T-cell (primary cell): ENCODE measurements at places on chromosomes 6 and 20.

DNA sequence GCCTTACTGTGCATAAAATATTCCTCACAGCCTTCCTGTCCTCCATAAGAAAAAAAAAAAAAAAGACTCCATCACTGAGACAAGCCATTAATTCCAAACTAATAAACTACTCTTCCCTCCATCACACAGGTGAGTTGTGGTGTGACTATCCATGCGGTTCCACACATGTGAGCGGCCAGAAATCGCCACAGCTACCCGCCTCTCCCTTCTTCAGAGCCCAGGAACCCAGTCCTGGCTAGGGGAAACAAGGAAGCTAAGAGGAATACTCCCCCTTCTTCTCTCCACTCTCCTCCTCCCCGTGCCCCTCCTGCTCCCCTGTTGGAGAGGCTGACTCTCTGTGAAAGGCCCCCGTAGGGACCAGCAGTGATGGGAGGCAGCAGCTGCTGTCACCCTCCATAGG is 128.6 kb upstream of the ARID1B start:
- H3K36me3 ChIP-seq: no peaks in the 10 kb centered on the region
- DNase-seq: no peak
- no peak overlapping the region for H3K27ac ChIP-seq
- no peaks in the 10 kb centered on the region for H3K4me1 ChIP-seq

DNA sequence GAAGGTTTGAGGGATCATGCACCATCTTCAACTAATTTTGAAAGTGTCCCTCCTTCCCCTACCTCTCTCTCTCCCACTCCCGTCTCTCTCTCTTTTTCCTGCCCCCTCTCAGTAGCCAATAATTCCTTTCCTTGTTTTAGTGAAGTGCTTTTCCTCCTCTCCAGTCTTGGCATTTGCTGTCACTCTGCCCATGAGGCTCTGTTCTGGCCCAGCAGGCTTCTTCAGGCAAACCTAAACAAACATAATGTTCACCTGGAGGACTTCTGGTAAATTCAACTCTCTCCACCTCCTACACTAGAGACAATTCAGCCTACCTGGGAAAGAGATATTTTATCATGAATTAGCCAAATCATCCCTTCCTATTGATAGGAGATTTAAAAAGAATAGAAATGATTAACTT is 320.4 kb upstream of the RNF24 start:
- H3K36me3 ChIP-seq: no peaks in the 10 kb centered on the region
- H3K27ac ChIP-seq: no peak overlapping the region
- no peaks in the 10 kb centered on the region for H3K4me1 ChIP-seq
- H3K27me3 ChIP-seq: no peaks in the 10 kb centered on the region
- DNase-seq: no peak

DNA sequence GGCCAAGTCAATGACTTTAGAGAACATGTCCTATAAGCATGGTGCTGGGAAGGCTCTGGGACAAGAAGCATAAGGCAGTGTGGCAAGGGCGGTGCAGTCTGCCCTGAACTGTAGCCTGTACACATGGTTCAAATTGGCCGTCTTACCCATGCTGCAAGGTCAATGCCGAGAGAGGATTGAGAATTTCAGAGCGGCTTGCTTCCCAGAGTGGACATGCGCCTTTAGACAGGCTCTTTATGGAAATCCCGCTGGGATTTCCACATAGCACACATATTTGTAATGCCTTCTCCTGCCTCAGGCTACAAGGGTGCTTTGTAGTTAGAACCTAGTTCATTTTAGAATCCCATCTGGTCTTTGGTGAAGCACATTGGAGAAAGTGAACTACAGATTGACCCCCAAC is 36.1 kb upstream of the CEP162 start:
- no peak overlapping the region for H3K27ac ChIP-seq
- peaks cover 3% of the 10 kb centered on the region for H3K27me3 ChIP-seq
- no peaks in the 10 kb centered on the region for H3K4me1 ChIP-seq
- no peak overlapping the region for H3K4me3 ChIP-seq

- H3K36me3 ChIP-seq: no peaks in the 10 kb centered on the region
- peak overlapping the region; percentile 45 for H3K4me3 ChIP-seq
- peaks cover 5% of the 10 kb centered on the region for H3K4me1 ChIP-seq
- no peaks in the 10 kb centered on the region for H3K27me3 ChIP-seq
- H3K27ac ChIP-seq: peak overlapping the region; percentile 50
These were observed 130.2 kb upstream of the AKIRIN2 start for GRCh38 chr6:87832025-87832825.

DNA sequence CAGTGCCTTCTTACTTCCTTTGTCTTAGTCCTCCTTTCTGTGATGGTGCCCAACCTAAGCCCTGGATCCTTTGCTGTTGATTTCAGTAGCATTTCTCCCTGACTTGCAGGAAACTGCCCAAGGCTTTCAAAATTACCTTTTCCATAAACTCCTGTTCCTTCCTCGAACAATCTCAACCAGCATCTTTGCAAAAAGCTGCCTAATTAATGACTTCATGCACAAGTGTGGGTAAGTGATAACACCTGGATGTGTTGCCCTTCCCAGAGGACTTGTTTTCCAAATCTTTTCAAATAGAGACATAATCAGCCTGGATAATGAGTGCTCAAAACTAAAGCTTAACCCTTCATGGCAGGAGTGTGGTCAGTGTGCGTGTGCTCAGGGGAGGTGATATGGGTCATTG is 118.0 kb downstream of the PCSK2 start:
- H3K27ac ChIP-seq: no peak overlapping the region
- no peaks in the 10 kb centered on the region for H3K36me3 ChIP-seq
- no peaks in the 10 kb centered on the region for H3K27me3 ChIP-seq
- DNase-seq: no peak
- H3K4me1 ChIP-seq: no peaks in the 10 kb centered on the region
- H3K4me3 ChIP-seq: no peak overlapping the region

GRCh38 chr6:1043458-1043836 is 268.5 kb upstream of the FOXQ1 start:
- H3K36me3 ChIP-seq: no peaks in the 10 kb centered on the region
- DNase-seq: no peak
- no peak overlapping the region for H3K27ac ChIP-seq
- H3K4me1 ChIP-seq: no peaks in the 10 kb centered on the region

- H3K27ac ChIP-seq: no peak overlapping the region
- H3K4me1 ChIP-seq: no peaks in the 10 kb centered on the region
- no peak for DNase-seq
- no peaks in the 10 kb centered on the region for H3K36me3 ChIP-seq
- H3K4me3 ChIP-seq: no peak overlapping the region
These were observed 277.2 kb downstream of the PRKN start for GRCh38 chr6:162450358-162450757.

GRCh38 chr6:121515630-121516265 is 80.3 kb downstream of the GJA1 start:
- no peaks in the 10 kb centered on the region for H3K27me3 ChIP-seq
- no peak overlapping the region for H3K27ac ChIP-seq
- H3K4me1 ChIP-seq: no peaks in the 10 kb centered on the region

GRCh38 chr6:48667797-48668196 is 556.8 kb upstream of the PTCHD4 start:
- H3K4me3 ChIP-seq: no peak overlapping the region
- no peaks in the 10 kb centered on the region for H3K27me3 ChIP-seq
- H3K4me1 ChIP-seq: no peaks in the 10 kb centered on the region
- no peak for DNase-seq
- no peaks in the 10 kb centered on the region for H3K36me3 ChIP-seq
- no peak overlapping the region for H3K27ac ChIP-seq

DNA sequence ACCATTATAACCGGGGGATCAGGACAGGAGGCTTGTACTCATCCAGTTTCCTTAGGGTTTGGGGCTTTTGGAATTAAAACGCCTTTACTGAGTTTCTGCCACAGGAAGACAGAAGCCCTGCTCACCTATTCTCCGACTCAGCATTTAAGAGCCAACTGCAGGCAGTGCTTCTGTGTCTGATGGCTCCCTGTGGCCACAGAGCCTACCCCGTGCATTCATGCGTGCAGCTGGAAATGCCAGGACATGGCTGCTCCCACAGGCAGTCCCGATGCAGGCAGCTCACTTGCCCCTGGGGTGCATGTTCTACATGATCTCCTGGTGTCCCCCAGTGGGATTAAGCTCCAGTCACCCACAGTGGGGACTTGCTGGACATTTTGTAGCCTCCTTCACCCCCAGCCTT is 22.2 kb downstream of the ZNF831 start:
- H3K4me3 ChIP-seq: no peak overlapping the region
- H3K27me3 ChIP-seq: no peaks in the 10 kb centered on the region
- H3K4me1 ChIP-seq: peaks cover 43% of the 10 kb centered on the region
- H3K36me3 ChIP-seq: no peaks in the 10 kb centered on the region
- no peak overlapping the region for H3K27ac ChIP-seq

DNA sequence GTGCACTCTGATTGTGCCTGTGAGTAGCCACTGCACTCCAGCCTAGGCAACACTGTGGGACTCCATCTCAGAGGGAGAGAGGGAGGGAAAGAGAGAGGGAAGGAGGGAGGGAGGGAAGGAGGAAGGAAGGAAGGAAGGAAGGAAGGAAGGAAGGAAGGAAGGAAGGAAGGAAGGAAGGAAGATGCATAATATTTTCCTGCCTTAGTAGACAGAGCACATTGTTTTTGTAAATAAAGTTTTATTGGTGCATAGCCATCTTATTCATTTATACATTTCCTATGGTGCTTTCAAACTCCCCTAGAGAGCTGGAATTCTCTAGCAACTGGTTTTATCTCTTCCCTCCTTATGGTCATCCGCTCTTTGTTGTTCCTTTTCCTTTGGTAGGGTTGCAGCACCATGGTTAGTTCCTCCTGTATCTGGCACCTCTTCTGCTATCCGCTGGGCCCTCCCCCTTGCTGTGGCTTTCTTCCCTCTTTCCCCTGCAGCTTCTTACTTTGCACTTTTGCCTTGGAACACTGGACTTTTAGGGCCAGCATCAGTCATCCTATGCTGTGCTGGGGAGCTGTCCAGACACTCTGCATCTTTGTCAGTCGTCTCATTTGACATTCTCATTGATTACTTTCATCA is 20.2 kb downstream of the GPR6 start:
- no peaks in the 10 kb centered on the region for H3K4me1 ChIP-seq
- no peaks in the 10 kb centered on the region for H3K36me3 ChIP-seq
- H3K4me3 ChIP-seq: no peak overlapping the region
- no peak for DNase-seq
- no peak overlapping the region for H3K27ac ChIP-seq
- H3K27me3 ChIP-seq: peaks cover 2% of the 10 kb centered on the region

DNA sequence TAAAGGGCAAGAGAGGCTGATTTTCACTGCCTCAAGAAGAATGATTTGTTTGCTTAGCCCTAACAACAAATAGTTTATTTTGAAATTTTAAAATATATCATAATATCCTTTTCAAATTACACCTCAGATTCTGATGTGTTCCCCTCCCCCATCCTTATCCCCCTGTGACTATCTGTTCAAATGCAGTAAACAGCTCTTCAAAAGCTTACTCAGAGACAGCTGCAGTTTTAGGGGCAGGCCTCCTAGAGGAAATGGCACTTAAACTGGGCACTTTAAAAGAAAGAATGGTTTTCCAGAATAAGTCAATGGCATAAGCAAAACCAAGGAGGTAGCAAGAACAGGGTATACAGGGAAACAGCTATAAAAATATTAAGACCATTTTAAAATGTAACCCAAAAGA is 118.6 kb upstream of the UST start:
- H3K27me3 ChIP-seq: no peaks in the 10 kb centered on the region
- H3K4me1 ChIP-seq: no peaks in the 10 kb centered on the region
- no peaks in the 10 kb centered on the region for H3K36me3 ChIP-seq

- no peaks in the 10 kb centered on the region for H3K27me3 ChIP-seq
- peak; percentile 40 for DNase-seq
- peaks cover 3% of the 10 kb centered on the region for H3K36me3 ChIP-seq
- H3K27ac ChIP-seq: no peak overlapping the region
- peaks cover 6% of the 10 kb centered on the region for H3K4me1 ChIP-seq
These were observed 12.5 kb downstream of the ITPR3 start for GRCh38 chr6:33633462-33634158.

GRCh38 chr6:16082361-16082760 is 46.5 kb upstream of the MYLIP start:
- peaks cover 3% of the 10 kb centered on the region for H3K27me3 ChIP-seq
- no peak for DNase-seq
- no peaks in the 10 kb centered on the region for H3K36me3 ChIP-seq
- H3K4me1 ChIP-seq: no peaks in the 10 kb centered on the region

DNA sequence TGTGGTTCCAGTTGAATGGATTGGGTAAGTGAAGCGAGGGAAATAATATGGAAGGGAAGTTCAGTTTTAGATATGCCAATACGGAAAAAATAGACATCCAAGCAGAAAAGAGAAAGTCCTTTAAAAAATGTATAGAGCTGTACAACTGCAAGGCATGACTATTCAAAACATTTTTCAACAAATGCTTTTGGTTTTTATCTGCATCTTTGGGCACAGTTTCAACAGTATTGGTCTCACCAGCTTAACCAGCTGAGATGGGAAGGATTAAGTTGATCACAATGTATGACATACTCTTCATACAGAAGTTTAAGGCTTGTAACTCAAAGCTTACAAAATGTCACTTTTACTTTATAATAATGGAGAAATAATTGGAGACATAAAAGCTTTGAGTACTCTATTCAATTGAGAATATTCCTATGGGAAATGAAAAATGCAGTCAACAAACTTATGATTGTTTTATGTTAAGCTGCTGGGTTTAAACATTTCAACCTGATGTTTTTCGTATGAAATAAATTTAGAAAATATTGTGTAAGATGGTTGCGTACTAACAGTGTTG is 16.3 kb upstream of the UTRN start:
- no peaks in the 10 kb centered on the region for H3K36me3 ChIP-seq
- no peaks in the 10 kb centered on the region for H3K27me3 ChIP-seq
- H3K4me3 ChIP-seq: no peak overlapping the region
- H3K4me1 ChIP-seq: no peaks in the 10 kb centered on the region
- DNase-seq: no peak

- no peak overlapping the region for H3K27ac ChIP-seq
- peaks cover 3% of the 10 kb centered on the region for H3K27me3 ChIP-seq
- no peaks in the 10 kb centered on the region for H3K4me1 ChIP-seq
- H3K4me3 ChIP-seq: no peak overlapping the region
- no peaks in the 10 kb centered on the region for H3K36me3 ChIP-seq
- DNase-seq: no peak
These were observed 127.7 kb downstream of the BFSP1 start for GRCh38 chr20:17403461-17403860.

- no peak overlapping the region for H3K4me3 ChIP-seq
- DNase-seq: no peak
- H3K4me1 ChIP-seq: no peaks in the 10 kb centered on the region
- no peaks in the 10 kb centered on the region for H3K27me3 ChIP-seq
- H3K27ac ChIP-seq: no peak overlapping the region
These were observed 265.8 kb upstream of the PLCB4 start for GRCh38 chr20:8803065-8803464.

DNA sequence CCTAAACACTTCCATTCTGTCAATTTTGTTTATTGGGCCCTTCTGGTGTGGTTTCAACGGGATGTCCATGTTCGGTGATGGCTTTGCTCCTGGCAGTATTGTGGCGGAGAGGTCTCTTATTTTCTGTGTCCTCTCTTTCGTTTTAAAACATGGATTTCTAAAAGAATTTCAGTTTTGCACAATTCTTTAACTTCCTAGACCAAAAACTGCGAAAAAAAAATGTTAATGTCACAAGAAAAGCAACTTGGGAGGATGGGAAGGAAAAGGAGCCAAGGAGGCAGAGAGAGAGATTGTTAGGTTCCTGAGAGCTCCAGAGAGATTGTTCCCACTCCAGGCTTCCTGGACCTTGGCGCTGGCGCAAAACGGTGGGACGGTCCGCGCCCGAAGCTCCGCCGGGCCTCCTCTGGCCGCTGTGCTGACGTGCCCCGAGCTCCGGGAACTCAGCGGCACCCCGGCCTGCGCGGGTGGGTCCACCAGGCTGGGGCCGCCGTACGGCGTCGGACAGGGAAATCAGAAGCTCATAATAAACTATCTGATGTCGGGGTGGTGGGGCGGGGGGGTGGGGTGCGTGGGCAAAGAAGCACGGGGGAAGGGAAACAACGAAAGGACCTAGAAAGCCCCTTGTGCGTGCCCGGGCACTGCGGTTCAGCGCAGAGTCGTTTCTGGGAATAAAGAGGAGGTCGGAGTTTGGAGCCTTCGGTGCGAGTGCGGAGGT is 951 bp upstream of the OLIG3 start:
- no peak overlapping the region for H3K27ac ChIP-seq
- H3K36me3 ChIP-seq: no peaks in the 10 kb centered on the region
- H3K4me1 ChIP-seq: peaks cover 58% of the 10 kb centered on the region
- no peak overlapping the region for H3K4me3 ChIP-seq
